ENCODE measurements at places on chromosomes 7 and 10.

DNA sequence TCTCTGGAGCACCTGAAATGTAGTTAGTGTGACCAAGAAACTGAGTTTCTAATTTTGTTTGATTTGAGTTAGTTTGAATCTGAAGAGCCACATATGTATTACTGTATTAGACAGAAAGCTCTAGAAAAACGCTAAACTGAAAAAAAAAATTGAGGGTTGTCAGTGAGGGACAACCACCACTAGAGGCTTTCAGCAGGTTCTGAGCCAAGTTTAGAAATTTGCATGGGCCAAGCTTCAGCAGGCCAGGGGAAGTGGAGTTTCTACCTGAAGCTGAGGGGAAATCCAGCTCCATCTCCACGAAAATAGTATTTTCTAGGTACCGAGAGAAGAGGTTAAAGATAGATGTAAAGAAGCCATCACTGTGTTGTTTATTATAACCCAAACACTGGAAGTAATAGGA lies 77.9 kb upstream of the PLXNA4 start:
- H3K4me1 ChIP-seq: no peaks in the 10 kb centered on the region
- H3K27ac ChIP-seq: no peak overlapping the region
- no peaks in the 10 kb centered on the region for H3K27me3 ChIP-seq
- DNase-seq: no peak
- H3K36me3 ChIP-seq: no peaks in the 10 kb centered on the region
- no peak overlapping the region for H3K4me3 ChIP-seq

DNA sequence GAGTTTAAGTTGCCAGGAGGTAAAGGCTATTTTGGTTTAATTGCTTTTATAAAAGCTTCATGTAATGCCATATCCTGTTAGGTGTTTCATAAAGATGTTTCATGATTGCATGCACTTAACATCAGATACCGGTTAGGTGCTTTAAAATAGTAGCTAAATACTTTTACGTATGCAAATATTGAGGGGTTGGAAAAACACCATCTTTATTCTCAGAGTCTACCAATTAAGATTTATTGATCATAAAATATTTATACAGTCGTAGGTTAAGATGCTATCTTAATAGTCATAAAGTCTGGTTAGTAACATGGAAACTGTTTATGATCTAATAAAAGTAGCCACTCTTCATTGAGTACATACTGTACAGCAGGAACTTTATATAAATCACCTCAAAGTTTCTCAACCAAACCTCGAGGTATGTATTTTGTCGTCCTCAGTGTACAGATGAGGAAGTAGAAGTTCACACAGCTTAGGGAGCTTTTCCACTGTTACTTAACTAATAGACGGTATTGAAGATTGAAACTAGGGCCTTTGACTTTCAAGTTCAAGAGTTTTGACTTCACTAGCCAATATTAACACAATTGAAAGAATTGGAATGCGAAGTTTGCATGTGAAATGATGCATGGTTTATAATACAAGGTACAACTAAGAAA lies 897.1 kb downstream of the GATA3 start:
- DNase-seq: no peak
- H3K4me3 ChIP-seq: no peak overlapping the region
- H3K27me3 ChIP-seq: no peaks in the 10 kb centered on the region
- H3K36me3 ChIP-seq: no peaks in the 10 kb centered on the region

- DNase-seq: no peak
- H3K27me3 ChIP-seq: no peaks in the 10 kb centered on the region
- H3K27ac ChIP-seq: peak overlapping the region; percentile 93
- no peak overlapping the region for H3K4me3 ChIP-seq
- peaks cover 10% of the 10 kb centered on the region for H3K4me1 ChIP-seq
- no peaks in the 10 kb centered on the region for H3K36me3 ChIP-seq
Observed at GRCh38 chr10:70054902-70055301, 2.3 kb downstream of the MACROH2A2 start.

DNA sequence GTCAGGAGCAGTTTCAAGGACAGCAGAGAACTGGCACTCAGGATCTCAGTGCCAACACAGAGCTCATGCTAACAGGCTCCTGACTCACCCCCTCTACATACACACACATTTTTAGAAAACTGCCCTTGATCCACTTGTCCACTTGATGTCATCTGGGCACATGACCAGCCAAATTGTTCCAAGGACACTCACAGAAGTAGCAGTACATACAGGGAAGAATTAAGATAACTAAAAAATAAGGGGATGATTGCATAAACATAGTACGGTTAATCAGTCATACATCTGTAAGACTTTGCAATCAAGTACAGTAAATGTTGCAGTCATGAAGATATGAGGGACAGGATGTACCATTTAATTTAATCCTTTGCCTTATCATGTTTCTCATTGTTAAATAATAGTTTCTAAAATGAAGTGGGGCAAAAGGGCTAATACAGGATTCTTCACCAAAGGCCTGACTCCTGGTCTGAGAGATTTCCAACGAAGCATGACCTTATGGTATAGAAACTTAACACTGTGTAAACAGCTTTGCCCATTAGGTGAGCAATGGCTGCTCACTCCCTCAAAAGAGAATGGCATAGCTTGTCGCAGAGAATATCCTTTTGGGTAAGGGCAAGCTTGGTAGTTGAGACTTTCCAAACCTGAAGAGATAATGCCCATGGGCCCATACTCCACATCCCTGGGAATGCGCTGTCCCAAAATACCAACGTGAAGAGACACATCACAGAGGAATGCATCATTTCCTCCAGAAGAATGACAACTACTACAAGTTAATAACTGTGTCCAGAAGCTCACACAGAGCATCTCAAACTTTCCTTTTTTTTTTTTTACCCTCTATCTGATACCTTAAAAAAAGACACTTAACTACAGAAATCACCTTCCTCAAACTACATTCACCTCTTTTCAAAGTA lies 94.1 kb downstream of the ARMH3 start:
- H3K4me3 ChIP-seq: no peak overlapping the region
- DNase-seq: peak; percentile 8
- H3K4me1 ChIP-seq: no peaks in the 10 kb centered on the region
- H3K36me3 ChIP-seq: no peaks in the 10 kb centered on the region
- H3K27ac ChIP-seq: peak overlapping the region; percentile 46
- no peaks in the 10 kb centered on the region for H3K27me3 ChIP-seq

DNA sequence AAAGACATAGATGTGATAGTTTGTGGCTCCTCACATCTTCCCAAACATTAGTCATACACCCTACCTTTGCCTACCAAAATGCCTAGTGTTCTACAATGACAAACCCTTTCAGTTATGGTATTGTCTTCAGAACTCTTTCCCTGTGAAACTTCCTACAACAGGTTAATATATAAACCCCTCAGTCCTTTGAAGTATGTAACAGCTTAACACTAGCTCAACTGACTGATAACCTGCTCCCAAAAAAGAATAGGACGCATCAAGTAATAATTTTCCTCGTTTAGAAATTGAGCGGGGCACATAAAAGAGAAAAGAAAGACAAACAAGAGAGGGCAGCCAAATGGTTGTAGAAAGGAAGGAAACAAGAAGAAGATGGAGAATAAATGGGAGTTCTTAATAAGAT lies 49.9 kb upstream of the RNF148 start:
- H3K27me3 ChIP-seq: no peaks in the 10 kb centered on the region
- H3K4me1 ChIP-seq: peaks cover 5% of the 10 kb centered on the region
- DNase-seq: no peak

GRCh38 chr7:22110881-22111280 lies 165.2 kb upstream of the CDCA7L start:
- no peak for DNase-seq
- no peak overlapping the region for H3K4me3 ChIP-seq
- no peaks in the 10 kb centered on the region for H3K4me1 ChIP-seq
- no peaks in the 10 kb centered on the region for H3K27me3 ChIP-seq

DNA sequence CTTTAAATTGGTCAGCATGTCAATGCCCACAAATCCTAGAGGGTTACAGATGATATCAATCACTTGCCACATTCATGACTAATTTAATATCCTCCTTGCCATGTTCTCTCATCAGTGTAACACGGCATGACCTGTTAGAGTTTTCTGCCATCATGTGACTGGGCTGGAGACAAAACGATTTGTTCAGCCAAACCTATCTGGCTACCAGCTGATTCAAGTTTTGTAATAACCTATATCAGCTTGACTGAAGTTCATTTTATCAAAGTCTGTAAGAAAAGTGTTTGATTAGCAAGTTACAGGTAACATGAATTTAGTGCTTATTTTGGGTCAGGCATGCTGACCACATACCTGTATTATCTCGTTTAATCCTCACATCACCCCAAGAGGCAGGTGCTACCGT lies 25.7 kb downstream of the NEUROD6 start:
- peaks cover 12% of the 10 kb centered on the region for H3K4me1 ChIP-seq
- H3K4me3 ChIP-seq: no peak overlapping the region
- no peaks in the 10 kb centered on the region for H3K36me3 ChIP-seq
- no peak for DNase-seq
- H3K27ac ChIP-seq: no peak overlapping the region
- no peaks in the 10 kb centered on the region for H3K27me3 ChIP-seq

GRCh38 chr10:103397191-103397825 lies 882 bp downstream of the PDCD11 start:
- H3K27ac ChIP-seq: peak overlapping the region; percentile 35
- H3K27me3 ChIP-seq: no peaks in the 10 kb centered on the region

DNA sequence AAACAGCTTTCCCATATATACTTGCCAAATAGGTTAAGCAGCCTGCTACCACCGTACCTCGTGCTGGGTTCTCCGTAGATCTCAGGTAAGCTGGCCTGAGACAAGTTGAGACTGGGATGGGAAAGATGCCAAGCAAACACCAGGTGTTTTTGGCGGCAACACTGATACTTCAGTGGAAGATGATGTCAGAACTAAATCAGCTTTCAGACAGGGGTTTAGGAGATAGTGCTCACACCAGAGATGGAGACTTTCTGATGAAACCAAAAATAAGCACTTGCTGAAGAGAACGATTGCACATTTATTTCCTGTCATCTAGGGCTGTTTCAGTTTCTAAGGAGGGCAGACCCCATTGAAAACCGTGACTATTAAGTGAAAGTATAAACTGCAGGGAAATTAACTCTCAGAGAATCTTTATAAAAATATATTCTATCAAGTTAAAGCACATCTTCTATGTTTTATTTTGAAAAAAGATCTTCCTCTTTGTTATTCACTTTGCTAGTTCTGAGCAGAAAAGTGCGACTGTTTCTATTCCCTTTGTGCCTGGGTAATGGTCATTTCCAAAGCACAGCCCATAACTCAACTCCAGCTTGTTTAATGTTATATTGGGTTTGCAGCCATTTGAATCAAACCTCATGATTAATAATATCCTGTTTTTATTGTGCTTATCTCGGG lies 149.9 kb downstream of the CPED1 start:
- H3K27me3 ChIP-seq: no peaks in the 10 kb centered on the region
- H3K4me3 ChIP-seq: no peak overlapping the region
- H3K4me1 ChIP-seq: no peaks in the 10 kb centered on the region

DNA sequence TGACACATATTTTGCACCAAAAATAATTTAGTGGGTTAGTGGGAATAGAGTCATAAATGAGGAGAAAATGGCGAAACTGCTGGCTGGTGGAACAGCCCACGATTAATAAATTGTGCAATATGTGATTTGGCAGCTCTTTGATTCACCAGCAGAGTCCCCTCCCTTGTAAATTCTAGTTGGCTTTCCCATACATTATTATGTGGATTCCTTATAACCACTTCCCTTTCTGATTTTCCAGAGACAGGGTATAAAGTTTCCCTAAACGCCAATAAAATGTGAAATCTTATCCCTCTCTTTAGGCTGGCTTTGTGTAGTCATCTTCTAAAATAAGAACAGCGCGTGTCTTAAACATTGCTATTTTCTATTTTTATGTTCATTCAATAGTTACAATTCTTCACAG lies 149.4 kb upstream of the FERD3L start:
- H3K27ac ChIP-seq: peak overlapping the region; percentile 39
- H3K4me1 ChIP-seq: no peaks in the 10 kb centered on the region

DNA sequence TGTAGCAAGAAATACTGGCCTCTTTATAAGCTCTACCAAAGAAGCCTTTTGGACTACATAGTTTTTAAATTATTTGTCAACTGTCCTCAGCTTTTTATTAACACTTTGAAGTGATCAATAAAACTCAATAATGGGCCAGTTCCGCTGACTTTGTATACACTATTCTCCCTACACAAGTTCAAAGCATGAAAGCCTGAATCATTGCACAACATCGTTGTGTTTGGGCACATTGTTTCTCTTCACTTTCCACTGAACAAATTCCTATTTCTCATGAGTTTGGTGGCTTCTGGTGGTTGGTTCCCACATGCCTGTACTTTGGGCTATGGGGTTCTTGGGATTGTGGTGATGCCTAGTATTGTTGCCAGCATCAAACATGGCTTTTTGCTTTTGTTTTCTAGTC lies 561.8 kb upstream of the LRRN3 start:
- DNase-seq: peak; percentile 0
- H3K27me3 ChIP-seq: no peaks in the 10 kb centered on the region
- H3K4me1 ChIP-seq: peaks cover 1% of the 10 kb centered on the region
- H3K4me3 ChIP-seq: no peak overlapping the region

DNA sequence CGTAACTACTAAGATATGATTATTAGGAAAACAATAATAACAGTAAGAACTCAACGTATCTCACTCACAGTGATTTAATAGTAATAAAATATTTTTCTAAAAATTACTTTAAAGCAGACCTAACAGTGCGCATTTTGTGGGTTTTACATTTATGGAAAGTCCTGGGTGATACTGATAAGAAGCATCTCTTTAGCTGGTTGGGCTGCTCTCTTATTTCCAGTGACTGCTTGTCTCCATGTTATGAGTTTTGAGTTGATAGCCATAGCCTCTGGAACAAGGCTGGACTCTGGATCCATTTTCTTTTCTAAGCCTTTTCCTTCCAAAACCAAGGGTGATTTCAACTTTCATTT lies 29.5 kb upstream of the INHBA start:
- H3K36me3 ChIP-seq: no peaks in the 10 kb centered on the region
- H3K27ac ChIP-seq: no peak overlapping the region
- no peaks in the 10 kb centered on the region for H3K4me1 ChIP-seq
- no peak overlapping the region for H3K4me3 ChIP-seq
- H3K27me3 ChIP-seq: no peaks in the 10 kb centered on the region

DNA sequence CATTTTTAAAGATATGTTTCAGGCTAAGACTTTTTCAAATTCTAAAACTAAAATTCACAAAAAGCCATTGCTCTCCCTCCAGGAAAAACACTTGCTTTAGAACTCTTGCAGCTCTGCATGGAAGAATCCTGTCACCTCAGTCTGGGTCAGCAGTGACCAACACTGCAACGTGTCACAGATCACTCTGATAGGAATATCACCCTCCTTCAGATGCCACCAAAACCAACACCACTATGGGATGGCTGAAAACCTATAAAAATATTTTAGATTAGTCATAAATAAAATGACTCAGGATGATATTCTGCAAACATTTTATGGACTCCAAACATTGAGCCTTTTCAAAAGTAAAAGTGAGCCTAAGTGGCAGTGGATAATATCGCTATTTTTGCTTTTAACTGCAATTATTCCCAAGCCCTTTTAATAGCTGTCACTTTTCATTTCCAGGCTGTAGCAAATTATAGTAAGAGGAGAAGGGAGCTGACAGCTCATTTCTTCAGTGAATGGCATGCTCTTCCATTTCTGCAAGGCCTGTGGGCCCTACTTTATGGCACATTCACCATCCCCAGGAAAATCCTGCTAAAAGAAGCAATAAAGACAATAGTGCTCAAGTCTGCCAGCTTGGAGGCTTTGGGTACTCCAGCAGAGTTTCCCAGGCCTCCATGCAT lies 21.3 kb downstream of the ELMO1 start:
- no peak overlapping the region for H3K27ac ChIP-seq
- H3K4me1 ChIP-seq: no peaks in the 10 kb centered on the region
- H3K4me3 ChIP-seq: no peak overlapping the region
- no peaks in the 10 kb centered on the region for H3K36me3 ChIP-seq
- H3K27me3 ChIP-seq: no peaks in the 10 kb centered on the region
- DNase-seq: no peak

GRCh38 chr7:45717537-45718235 lies 143.5 kb downstream of the ADCY1 start:
- no peaks in the 10 kb centered on the region for H3K4me1 ChIP-seq
- no peak for DNase-seq
- H3K36me3 ChIP-seq: no peaks in the 10 kb centered on the region
- no peak overlapping the region for H3K27ac ChIP-seq

Measured in hepatocyte (in vitro differentiated cells).